T-helper 17 cell (primary cell): ENCODE measurements at places on chromosomes 12 and 14.

DNA sequence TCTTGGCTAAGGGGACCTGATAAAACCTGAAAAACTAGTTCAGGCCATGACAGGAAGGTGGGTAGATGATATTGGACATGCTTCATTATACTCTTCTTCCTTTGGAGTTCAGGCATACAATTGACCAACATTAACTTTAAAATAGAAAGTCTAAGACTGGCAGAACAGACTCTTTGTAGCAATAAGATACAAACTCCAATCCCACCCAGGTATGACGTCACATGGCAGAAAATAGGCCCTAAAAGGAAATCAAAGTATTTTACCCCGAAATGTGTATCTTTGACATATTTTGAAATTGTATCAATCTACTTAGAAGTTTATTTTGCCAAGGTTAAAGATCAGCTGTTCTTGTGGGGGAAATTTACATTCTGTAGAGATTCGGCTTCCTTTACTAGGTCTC, 198.1 kb upstream of the LRIG3 start:
- DNase-seq, result no peak
- H3K36me3 ChIP-seq, result no peaks in the 10 kb centered on the region
- no peak overlapping the region for H3K4me3 ChIP-seq
- no peaks in the 10 kb centered on the region for H3K4me1 ChIP-seq

DNA sequence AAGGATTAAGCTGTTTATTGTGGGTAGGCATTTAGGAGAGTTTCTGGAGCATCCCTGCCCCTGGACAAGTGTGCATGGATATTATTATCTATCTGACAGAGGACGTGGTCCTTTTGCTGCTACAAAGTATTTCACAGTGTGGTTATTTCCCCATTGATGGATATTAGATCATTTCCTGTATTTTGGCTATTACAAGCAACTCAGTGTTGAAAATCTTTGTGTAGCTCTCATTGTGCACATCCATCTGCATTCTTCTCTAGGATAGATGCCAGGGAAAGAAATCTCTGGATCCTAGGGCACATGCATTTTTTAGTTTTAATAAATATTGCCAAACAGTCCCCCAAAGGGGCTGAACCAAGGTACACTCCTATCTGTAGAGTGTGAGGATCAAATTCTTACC, 154.3 kb upstream of the SRRM4 start:
- no peak for DNase-seq
- H3K4me1 ChIP-seq, result no peaks in the 10 kb centered on the region
- H3K36me3 ChIP-seq, result no peaks in the 10 kb centered on the region
- no peaks in the 10 kb centered on the region for H3K27me3 ChIP-seq
- no peak overlapping the region for H3K4me3 ChIP-seq

- no peak overlapping the region for H3K4me3 ChIP-seq
- H3K36me3 ChIP-seq, result no peaks in the 10 kb centered on the region
- H3K4me1 ChIP-seq, result no peaks in the 10 kb centered on the region
- DNase-seq, result no peak
These were observed 360.4 kb upstream of the GARIN6 start for GRCh38 chr12:99287136-99287535.

GRCh38 chr14:75120541-75121291, 6.1 kb downstream of the NEK9 start:
- no peak for DNase-seq
- no peaks in the 10 kb centered on the region for H3K27me3 ChIP-seq
- peaks cover 17% of the 10 kb centered on the region for H3K4me1 ChIP-seq
- peaks cover 6% of the 10 kb centered on the region for H3K36me3 ChIP-seq
- H3K27ac ChIP-seq, result peak overlapping the region; percentile 47

GRCh38 chr12:19302100-19302640, 137.1 kb upstream of the AEBP2 start:
- H3K27ac ChIP-seq, result no peak overlapping the region
- DNase-seq, result no peak
- H3K27me3 ChIP-seq, result no peaks in the 10 kb centered on the region
- no peak overlapping the region for H3K4me3 ChIP-seq
- peaks cover 5% of the 10 kb centered on the region for H3K36me3 ChIP-seq

DNA sequence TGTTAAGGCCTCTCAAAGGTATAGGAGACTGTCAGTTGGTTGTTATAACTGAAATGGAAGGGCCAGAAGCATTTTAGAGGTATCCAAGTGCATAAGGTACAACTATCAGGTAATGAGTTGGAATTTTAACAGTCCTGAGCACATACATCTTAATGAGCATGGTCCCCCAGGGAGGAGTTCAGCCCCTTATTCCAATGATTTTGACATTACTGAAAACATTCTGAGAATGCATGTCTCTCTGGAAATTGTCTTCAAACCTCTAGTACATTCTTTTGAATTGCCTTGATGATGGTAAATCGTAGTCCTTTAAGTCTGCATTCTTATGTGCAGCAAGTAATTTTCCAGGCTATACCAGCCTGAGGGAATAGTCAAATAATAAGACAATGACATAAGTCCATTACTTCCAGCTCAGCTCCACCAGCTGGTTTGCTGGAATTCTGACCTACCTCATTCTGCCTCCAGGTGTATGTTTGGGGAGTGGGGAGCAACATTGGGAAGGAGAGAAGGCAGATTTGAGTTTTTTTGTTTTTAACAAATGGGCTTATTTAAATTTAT, 239.2 kb downstream of the MSRB3 start:
- H3K36me3 ChIP-seq, result no peaks in the 10 kb centered on the region
- no peaks in the 10 kb centered on the region for H3K27me3 ChIP-seq
- DNase-seq, result no peak
- no peak overlapping the region for H3K4me3 ChIP-seq
- no peaks in the 10 kb centered on the region for H3K4me1 ChIP-seq

- no peaks in the 10 kb centered on the region for H3K27me3 ChIP-seq
- no peak overlapping the region for H3K4me3 ChIP-seq
- no peaks in the 10 kb centered on the region for H3K36me3 ChIP-seq
- DNase-seq, result no peak
- no peak overlapping the region for H3K27ac ChIP-seq
These were observed 223.7 kb downstream of the KCNC2 start for GRCh38 chr12:74985986-74986319.

GRCh38 chr12:117603316-117604113, 242.1 kb upstream of the NOS1 start:
- H3K4me1 ChIP-seq, result no peaks in the 10 kb centered on the region
- no peaks in the 10 kb centered on the region for H3K36me3 ChIP-seq
- DNase-seq, result no peak
- no peaks in the 10 kb centered on the region for H3K27me3 ChIP-seq

DNA sequence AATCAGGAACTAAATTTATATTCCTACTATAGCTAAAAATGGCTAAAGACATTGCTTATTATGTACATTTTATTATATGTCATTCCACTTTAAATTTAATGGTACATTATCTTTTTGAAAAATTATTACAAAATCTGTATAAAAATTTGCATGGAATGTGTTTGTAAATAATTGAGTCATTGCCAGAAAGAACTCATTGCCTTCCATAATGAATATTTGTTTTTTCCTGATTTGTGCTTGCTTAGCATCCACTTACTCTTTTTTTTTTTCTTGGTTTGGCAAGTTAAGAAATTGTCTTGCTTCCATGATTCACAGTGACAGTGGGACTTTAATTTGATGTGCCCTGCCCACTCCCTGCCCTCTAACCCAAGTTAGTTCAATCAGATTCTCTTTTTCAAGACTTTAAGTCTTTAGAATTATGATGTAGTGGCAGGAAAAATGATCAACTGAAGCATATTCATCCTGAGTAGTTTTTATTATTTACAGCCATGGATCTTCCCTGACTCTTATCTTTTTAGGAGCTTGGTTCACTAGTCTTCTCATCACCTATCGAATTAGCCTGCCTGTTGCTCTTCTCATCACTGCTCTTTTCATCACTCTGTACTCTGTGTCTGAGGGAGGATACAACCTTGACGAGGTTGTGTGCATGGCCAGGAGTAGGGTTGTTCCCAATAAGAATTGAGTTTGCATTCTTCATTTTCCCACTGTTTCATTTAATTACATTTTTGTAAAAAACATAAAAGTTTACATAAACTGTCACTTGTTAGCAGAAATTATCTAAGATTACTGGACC, 442.0 kb downstream of the BTG1 start:
- no peak for DNase-seq
- no peak overlapping the region for H3K4me3 ChIP-seq
- H3K27ac ChIP-seq, result no peak overlapping the region
- no peaks in the 10 kb centered on the region for H3K4me1 ChIP-seq
- no peaks in the 10 kb centered on the region for H3K27me3 ChIP-seq

GRCh38 chr12:10722502-10722904, 620 bp downstream of the YBX3 start:
- no peak for DNase-seq
- H3K4me3 ChIP-seq, result peak overlapping the region; percentile 91
- peak overlapping the region; percentile 80 for H3K27ac ChIP-seq
- peaks cover 60% of the 10 kb centered on the region for H3K27me3 ChIP-seq
- H3K36me3 ChIP-seq, result peaks cover 5% of the 10 kb centered on the region

GRCh38 chr14:57610631-57611030, 117.0 kb upstream of the CCDC198 start:
- no peaks in the 10 kb centered on the region for H3K36me3 ChIP-seq
- H3K4me1 ChIP-seq, result no peaks in the 10 kb centered on the region
- H3K27ac ChIP-seq, result no peak overlapping the region

- no peak for DNase-seq
- peak overlapping the region; percentile 91 for H3K4me3 ChIP-seq
- H3K36me3 ChIP-seq, result peaks cover 5% of the 10 kb centered on the region
- H3K27ac ChIP-seq, result peak overlapping the region; percentile 72
- peaks cover 37% of the 10 kb centered on the region for H3K27me3 ChIP-seq
These were observed 422.3 kb downstream of the VRK1 start for GRCh38 chr14:97219431-97220017.

GRCh38 chr12:122174155-122174845, at the start of gene IL31:
Gene IL31, minus strand, starts transcription at chr12:122174221. Its CDS starts 49 bp downstream, at chr12:122174172.
- no peaks in the 10 kb centered on the region for H3K4me1 ChIP-seq
- H3K4me3 ChIP-seq, result no peak within 1 kb of the TSS
- H3K36me3 ChIP-seq, result no peaks in the 10 kb centered on the region
- H3K27ac ChIP-seq, result no peak within 1 kb of the TSS
- no peak for DNase-seq
- H3K27me3 ChIP-seq, result peaks cover 41% of the 10 kb centered on the region

DNA sequence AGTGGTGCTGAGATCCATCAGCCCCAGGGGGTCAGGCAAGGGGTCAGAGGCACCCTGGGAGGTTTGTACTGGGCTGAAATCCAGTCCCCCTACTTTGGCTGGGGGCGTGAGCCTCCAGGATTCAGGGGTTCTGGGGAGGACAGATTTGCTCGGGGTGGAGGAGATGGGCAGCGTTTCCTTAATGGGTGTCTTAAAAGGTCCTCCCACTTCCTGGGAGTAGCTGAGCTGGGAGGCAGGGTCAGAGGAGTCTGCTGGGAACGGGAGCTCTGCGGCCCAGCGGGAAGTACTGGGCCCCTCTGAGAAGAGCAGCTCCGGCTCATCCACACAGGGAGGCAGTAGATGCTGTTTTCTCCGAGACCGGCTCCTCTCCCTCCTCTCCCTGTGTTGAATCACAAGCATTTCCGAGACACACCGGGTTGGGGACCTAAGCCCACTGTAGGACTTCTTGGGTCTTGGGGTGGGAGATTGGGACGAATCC, 2.1 kb upstream of the TEX52 start:
- H3K4me3 ChIP-seq, result no peak overlapping the region
- H3K27me3 ChIP-seq, result no peaks in the 10 kb centered on the region
- no peaks in the 10 kb centered on the region for H3K36me3 ChIP-seq
- DNase-seq, result no peak
- peaks cover 4% of the 10 kb centered on the region for H3K4me1 ChIP-seq
- H3K27ac ChIP-seq, result peak overlapping the region; percentile 81
